Naive thymus-derived CD8-positive, alpha-beta T cell (primary cell): ENCODE measurements at places on chromosomes 7 and 10. TPM values are rescaled to one million over a fixed set of nuclear protein-coding genes. Genes with fewer than 3 reads are reported as not detected.

Gene RHOBTB1
- total RNA-seq: not detected

Gene PDE1C
- total RNA-seq: not detected

Gene ZNF485
- 11.7 TPM for total RNA-seq

- no peak for DNase-seq
These were observed 83.8 kb downstream of the CTNNA3 start for GRCh38 chr10:67612176-67612575.

GRCh38 chr10:28680358-28680752 lies 3.0 kb downstream of the BAMBI start:
- no peak for DNase-seq

GRCh38 chr10:43199088-43199683 lies 60.9 kb downstream of the CSGALNACT2 start:
- no peak for DNase-seq

DNA sequence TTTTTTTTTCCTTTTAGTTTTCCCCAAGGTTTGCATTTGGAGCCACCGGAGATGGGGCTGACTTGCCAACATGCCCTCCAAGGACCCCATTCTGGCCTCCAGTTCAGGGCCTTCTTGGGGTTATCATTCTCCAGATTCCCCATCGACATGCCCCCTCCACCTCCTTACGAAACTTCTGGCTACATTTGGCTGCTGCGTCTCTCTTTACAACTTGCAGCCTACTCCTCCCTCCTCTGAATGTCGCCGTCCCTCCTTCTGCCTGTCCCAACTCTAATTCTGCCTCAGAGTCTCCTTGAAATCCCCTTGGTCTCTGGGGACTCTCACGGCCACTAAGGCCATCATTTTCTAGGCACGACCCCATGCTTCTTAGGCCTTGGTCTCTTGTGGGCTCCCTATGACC lies 72.2 kb upstream of the PODXL start:
- DNase-seq: no peak

DNA sequence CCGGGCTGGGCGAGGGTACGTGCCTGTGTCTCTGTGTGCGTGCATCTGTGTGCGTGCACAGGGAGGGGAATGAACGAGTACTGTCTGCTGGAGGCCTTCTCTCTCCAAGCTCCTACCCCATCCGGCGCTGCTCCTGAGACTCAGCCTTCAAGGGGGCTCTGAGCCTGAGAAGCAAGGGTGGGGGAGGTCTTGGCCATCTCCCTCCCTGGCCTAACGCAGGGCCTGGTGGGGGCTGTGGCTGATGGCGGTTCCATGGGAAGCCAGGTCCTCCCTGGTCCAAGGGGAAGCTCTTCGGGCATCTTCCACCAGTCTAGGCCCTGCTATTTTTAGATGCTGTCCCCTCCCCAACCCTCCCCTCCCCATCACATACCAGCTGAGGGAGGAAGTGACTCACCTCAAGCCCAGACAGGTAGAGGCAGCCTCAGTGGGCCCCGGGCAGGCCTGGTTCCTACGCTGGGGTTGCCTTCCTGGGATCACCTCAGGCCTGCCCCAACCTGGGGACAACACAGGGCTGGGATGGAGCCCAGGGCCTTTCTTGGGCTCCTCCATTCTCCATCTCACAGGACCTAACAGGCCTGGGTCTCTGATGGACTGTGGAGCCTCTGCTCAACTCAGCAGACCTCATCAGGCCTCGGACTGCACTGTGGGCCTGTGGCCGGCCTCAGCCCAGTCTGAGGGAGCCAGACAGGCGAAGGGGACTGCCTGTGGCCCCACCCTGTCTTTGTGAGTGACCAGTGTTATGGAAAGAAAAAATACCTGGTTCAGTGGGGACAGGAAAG lies 32.2 kb downstream of the DNAJB12 start:
- DNase-seq: no peak
